Renal pelvis (tissue), 12 donors: ENCODE measurements at places on chromosomes 16 and 17.

DNA sequence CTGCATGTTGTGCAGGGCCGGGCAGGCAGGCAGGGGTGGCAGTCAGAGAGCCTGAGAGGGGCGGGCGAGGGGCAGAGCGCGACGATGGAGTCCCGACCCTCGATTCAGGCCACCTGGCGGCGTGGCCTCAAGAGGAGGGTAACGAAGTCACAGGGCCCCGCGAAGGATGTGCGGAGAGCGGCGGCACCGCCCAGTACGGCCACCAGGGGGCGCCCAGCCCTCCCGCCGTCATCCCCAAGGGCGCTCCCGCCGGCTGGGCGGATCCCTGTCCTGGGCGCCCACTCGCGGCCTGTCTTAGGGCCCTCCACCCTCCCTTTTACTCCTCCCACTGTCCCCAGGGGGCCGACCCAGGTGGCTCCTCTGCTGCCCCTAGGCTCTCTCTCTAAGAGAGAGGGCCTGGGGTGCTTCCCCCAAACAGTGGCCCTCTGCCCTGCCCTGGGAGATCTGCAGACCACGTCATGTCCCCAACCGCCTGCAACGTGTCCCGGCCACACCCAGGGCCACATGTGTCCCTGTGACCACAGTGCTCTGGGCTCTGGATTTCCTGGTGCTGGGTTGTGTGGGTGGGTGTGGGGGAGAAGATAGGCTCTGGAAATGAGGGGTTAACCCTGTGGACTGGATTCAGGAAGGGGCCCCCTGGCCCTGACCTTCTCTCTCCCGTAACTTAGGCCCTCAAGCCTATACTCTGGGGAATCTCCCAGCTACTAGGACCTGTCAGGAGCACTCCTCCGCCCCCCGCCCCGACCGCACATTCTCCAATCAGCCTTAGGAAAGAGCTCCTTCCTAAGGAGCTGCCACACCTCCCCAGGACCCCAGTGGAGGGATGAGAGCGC, 5.9 kb downstream of the DPEP2 start:
- DNase-seq: peak; percentile 58

DNA sequence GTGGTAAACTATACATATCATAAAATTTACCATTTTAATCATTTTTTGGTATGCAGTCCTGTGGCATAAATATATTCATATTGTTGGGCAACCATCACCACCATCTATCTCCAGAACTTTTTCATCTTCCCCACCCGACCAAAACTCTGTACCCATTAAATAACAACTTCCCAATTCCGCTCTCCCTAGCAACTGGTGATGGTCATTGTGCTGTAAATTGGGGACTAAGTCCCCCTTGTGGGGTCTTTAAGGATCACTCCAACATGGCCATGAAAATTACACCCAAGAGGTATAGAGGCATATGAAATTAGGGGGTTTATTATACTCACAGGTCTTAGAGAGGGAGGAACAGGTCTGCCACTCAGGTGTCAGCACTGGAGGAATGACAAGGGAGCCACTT, 57.4 kb upstream of the NKD1 start:
- no peak for DNase-seq

GRCh38 chr16:13957197-13958078, 37.5 kb downstream of the ERCC4 start:
- DNase-seq: peak; percentile 79

DNA sequence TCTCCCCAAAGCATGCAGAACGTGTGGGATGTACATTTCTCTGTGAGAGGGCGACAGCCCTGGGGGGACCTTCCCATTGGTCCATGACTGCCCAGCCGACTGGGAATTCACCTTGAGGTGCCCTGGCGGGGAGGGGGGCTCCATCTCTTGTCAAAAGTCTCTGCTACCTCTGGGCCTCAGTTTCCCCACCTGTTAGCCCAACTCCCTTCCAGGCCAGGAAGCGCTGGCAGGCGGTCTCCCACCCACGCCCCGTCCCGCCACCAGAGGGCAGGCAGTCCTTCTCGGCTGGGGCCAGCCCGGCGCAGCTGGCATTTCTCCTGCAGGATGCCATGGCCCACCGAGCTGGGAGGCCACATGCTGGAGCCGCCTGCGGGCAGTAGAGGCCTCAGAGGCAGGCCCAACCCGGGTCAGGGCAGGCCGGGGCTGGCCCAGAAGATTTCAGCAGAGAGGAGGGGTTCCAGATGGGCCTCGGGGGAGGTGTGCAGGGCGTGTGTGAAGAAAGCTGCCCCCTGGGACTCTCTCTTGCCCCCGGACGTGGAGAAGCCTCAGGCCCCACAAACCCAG, 16.6 kb downstream of the CD7 start:
- DNase-seq: peak; percentile 50

- peak; percentile 39 for DNase-seq
These were observed 142.9 kb upstream of the MYOCD start for GRCh38 chr17:12522743-12523183.

DNA sequence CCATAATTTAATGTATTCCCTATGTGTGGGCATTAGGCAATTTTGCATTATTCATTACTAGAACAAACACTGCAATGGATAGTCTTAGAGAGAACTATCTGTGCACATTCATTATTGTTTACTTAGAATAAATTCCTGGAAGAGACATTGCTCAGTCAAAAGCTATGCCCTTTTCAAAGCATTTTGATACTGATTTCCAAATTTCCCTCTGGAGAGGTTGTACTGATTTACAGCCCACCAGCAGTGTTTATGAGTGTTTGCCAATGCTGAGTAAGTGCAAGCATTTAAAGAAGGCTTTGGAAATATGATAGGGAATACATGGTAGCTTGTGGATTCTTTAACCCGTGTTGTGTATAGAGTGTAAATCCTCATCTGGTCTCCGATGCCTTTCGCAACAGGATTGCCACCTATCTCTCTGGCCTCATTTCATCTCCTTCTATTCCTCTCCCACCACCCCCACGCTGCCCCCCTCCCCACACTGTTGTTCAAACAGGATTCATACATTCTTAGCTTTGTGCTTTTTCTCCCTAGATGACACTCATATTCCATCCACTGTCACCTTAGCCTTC, 33.4 kb upstream of the MMD start:
- DNase-seq: no peak

DNA sequence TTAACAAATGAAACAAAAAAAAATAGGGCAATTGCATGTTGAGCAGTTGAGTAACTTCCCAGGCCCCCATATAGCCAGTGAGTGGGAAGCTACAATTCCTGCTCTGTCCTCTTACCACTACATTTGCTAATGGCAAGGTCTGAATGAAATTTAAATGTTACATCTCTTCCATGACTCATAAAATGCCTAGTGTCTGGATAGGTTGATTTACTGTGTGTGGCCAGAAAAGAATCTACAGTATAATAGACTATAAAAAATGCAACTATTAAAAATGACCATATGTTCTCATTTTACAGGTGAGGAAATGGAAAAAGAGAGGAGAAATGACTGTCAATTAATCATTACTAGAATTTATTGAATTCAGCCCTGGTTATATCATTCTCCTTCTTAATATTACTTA, 1199.3 kb downstream of the CDH11 start:
- no peak for DNase-seq
